ENCODE measurements at places on chromosomes 11 and 22.

- DNase-seq = peak; percentile 24
Measured at GRCh38 chr22:46780453-46780852, 18.0 kb downstream of the TBC1D22A start.

DNA sequence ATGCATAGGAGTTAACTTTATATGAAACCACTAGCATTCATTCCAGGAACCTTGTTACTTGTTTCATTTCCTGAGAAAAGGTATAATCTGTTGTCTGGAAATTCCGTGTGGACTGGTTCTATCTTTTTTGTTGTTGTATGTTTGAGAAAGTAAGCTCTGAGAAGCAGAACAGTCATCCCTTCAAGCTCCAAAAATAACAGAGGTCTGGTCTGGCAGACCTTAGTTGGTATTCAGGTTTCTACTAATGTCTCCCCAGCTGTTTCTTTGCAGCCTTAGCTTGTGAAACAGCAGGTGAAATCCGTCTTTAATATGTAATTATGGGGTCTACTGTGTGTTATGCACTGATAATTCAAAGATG is 2.4 kb downstream of the RNF121 start:
- DNase-seq = no peak

- no peak for DNase-seq
Measured at GRCh38 chr22:20175597-20175900, 24.7 kb upstream of the CCDC188 start.

- DNase-seq = no peak
Measured at GRCh38 chr22:35126993-35127392, 61.0 kb downstream of the ISX start.

DNA sequence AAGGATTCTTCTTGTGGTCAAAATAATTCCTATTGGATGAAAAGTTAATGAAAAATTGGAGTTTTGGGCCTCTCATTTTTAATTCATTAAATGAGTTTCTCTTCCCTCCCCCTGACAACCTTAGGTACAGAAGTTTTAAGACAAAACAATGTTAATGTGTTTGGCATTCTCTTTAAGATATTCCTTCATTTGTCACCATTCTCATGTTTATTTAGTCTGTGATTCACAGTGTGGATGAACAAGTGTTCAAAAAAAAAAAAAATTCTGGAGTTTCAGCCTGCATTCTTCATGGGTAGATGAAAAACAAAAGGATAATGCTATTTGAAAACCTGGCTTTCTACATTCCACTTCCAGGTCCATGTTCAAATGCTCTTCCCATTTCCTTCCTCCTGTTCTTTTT is 172.6 kb upstream of the LUZP2 start:
- DNase-seq = no peak

- no peak for DNase-seq
Measured at GRCh38 chr11:61842528-61842820, 14.4 kb downstream of the FADS2 start.

GRCh38 chr22:27159716-27160295 is 502.4 kb downstream of the MIAT start:
- DNase-seq = no peak

DNA sequence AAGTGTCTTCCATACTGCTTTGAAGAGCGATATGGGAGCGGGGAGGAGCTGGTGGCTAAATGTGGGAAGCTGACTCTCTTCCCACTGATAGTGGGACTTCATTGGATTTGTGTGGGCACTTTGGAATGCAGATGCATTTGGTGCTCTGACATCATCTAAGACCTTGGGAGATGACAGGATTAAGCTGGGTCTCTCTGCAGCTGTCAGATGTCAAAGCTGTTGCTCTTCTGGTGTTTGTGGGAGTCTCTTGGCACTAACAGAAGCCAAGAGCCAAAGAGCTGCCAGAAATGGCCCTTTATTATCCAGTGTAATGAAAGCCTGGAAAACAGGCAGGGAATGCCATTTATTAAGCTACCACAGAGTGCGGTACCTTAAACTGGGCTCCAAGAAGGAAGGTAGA is 20.6 kb downstream of the GRAMD1B start:
- DNase-seq = no peak

- no peak for DNase-seq
Measured at GRCh38 chr11:128448981-128449713, 138.2 kb downstream of the ETS1 start.

GRCh38 chr22:49628391-49629260 is 199.0 kb downstream of the BRD1 start:
- no peak for DNase-seq

- no peak for DNase-seq
Measured at GRCh38 chr11:88313441-88313840, 24.1 kb downstream of the CTSC start.

GRCh38 chr11:87444993-87445392 is 407.3 kb downstream of the TMEM135 start:
- DNase-seq = no peak

DNA sequence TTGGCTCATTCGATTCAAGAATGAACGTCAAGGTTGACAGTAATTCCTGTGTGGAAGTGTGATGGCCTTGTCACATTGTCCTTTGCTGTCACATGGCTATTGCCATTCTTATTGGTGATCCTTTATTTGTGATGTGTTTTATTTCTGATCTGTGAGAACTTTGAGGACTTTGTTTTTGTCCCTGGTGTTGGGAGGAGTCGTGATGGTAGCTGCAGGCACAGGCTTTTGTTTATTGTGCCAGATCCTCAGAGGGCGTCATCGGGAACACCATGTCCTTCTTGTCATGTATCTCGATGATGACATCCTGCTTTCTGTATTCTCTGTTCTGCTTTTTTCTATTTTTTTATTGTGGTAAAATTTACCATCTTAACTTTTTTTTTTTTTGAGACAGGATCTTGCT is 5.6 kb downstream of the PICK1 start:
- no peak for DNase-seq

DNA sequence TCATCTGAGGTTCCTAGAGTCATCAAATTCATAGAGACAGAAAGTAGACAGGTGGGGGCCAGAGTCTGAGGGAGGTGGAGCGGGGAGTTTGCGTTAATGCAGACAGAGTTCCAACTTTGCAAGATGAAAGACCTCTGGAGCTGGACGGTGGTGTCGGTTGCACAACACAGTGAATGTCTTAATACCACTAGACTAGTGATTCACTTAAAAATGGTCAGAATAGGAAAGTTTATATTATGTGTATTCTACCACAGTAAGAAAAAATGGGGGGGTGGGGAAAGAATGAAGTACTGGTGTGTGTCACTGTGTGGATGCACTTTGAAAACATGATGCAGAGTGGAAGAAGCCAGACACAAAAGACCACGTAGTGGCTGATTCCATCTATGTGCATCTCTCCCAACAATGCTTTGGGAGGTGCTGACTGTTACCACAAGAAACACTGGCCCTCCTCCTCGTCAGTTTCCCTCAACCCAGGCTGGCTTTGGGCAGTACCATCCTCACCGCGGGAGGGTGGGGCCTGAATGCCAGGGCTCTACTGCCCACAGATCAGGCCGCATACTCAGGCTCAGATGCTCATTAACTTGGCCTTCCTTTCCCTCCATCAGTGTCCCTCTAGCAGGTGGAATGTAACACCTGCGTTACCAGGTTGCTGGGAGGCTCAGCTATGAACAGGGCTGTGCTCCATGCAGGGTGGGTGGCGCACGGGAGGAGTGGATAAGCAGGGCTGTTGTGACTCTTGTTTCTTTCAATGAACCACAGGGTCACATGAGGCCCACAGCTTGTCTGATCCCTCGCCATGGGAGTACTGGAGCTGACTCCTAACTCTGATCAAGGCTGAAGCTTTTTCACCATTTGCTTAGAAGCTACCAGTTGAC is 297.0 kb downstream of the CTTN start:
- no peak for DNase-seq

- DNase-seq = no peak
Measured at GRCh38 chr22:28118957-28119631, 200.0 kb upstream of the PITPNB start.

DNA sequence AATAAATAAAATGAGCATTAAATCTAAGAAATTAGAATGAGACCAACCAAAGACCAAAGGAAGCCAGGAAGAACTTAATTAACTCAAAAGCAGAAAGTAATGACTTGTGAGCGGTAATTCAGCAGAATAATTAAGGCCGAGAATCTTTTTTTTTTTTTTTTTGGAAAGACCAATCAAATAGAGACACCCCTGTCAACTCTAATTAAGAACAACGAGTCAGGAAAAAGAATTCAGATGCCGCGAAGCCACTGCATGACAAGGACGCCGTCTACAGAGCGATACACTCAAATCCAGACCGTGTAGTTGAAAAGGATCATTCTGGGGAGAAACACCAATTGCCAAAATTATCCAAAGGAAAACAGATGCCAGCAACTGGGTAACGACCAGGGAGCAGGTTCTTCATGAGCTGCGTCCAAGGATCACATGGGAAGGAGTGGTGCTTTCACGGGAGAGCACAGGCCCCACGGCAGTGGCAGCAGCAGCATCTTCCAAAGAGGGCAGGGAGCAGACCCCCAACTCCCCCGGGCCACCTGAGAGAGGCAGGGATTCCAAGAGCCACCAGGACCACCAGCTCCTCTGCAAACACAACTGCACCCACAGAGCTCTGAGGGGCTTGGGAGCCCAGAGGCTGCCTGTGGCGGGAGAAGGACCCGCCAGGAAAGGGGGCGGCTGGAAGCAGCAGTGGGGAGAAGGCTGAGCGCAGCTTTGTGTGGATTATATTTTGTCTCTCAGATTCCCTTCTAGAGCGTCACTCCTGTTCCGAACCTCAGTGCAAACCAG is 469.8 kb downstream of the BRD1 start:
- DNase-seq = peak; percentile 16

- no peak for DNase-seq
Measured at GRCh38 chr11:31236143-31236542, 133.4 kb downstream of the DCDC1 start.
